ENCODE measurements at places on chromosomes 4 and X.

DNA sequence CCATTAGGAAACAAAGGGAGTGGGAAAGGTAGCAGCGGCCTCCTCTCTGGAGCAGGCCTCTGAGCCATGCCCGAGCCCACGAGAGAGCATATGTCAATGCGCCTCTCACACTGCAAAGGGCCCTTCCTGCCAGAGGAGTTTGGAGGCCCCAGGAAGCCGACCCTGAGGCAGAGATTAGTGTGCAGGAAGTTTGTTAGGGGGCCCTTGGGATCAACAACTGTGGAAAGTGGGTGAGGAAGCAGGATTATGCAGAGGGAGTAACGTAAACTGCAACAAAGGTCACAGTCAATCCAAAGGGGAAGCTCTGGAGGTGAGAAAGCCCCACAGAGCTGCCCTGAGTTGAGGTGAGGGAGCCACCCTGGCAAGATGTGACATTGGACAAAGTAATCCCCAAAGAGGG is 17.4 kb downstream of the RTL5 start:
- DNase-seq, result peak; percentile 31

- no peak for DNase-seq
Observed at GRCh38 chr4:81898862-81899504, 427.3 kb upstream of the RASGEF1B start.

DNA sequence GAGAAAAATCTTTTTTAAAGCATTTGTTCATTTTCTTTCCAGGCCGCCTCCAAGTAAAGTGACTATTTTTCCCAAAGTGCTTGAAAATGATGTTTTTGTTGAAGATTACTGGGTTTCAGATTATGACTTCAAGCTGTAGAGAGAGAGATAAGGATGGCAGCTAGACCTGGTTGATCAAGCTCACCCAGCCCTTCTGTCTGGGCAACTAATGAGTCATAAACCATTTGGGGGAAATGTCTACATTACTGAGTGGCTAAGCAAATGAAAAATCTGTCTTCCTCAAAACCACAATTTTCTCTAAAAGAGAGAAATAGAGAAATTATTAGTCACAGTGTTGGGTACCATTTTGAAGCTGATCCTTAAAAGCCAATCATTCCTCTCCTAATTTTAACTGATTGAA is 355.4 kb upstream of the CPEB2 start:
- DNase-seq, result no peak

GRCh38 chr4:138448169-138448568 is 206.0 kb upstream of the SLC7A11 start:
- DNase-seq, result no peak

- DNase-seq, result no peak
Observed at GRCh38 chr4:173919196-173919595, 364.3 kb downstream of the FBXO8 start.

DNA sequence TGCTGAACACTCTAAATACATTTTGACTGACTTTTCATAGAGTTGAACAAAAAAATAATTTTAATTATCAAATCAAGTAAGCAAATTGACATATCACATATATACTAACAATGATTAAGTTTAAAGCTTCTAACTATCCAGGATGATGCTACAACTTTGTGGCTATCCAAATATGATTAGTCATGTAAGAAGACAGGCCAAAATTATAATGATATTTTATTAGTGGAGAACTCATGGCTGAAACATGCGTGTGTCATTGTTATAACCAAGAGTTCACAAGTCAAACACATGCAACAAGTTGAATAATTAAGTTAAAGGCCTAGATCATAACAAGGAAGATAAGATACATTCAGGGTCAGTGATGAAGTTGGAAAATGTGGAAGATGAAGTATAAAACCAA is 346.8 kb downstream of the FSTL5 start:
- DNase-seq, result no peak

GRCh38 chrX:39212456-39212855 is 411.2 kb downstream of the MID1IP1 start:
- DNase-seq, result no peak

GRCh38 chrX:46485897-46486296 is 59.3 kb downstream of the ZNF674 start:
- DNase-seq, result no peak

GRCh38 chr4:143773998-143774895 is 73.8 kb upstream of the FREM3 start:
- peak; percentile 27 for DNase-seq

DNA sequence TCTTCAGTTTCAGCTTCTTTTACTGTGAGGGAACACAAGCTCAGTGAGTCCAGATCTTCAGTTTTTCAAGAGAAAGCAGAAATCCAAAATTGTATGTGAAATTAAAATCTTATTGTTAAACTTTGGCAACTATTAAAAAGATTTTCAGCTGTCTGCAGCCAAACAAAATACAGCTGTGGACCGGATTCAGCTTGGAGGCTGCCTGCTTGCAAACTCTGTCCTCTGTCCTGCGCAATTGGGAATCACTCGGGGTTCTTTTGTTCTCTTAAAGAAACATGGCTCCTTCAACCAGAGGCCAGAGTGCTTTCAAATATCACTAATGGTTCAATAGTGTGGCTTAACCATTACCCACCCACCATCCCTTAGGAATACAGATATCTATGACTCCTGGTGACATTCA is 201.2 kb downstream of the CHIC2 start:
- no peak for DNase-seq

DNA sequence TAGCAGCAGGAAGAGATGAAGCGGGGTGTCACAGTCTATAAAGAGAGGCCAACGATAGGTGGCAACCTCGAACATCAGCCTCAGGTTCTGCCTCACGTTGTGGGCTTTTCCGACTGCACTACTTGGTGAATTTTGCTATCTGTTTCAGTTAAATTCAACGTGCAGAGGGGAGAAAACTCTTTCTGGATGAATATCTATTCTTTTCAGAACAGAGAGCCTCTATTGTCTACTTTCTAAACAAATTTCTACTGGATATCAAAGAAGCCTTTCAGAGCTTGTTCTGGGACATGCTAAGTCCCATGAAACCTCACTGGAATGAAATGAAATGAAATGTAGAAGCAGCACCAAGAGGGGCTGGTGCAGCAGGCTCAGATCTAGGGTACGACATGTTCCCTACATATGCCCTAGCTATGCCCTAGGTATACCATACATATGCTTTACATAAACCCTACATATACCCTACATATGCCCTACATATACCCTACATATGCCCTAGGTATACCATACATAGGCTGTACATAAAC is 116.5 kb upstream of the TRIM2 start:
- no peak for DNase-seq

- no peak for DNase-seq
Observed at GRCh38 chr4:152534541-152535359, 1.1 kb downstream of the FBXW7 start.

- no peak for DNase-seq
Observed at GRCh38 chr4:20444599-20445337, 193.1 kb downstream of the SLIT2 start.

DNA sequence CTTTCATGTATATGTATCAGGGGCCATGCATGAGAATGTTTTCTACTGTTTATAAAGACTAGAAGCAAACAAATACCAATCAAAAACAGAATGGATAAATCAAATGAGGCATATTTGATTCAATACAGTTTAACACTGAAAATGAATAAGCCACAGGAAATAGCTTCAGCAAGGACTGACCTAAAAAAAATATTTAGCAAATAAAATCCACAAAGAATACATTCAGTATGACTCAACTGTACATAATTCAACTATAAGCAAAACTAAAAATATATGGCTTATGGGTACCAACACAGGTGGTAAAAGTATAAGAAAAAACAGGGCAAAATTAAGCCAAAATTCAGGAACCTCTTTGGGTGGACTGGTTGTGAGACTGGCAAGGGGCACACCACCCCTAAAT is 112.9 kb downstream of the KCNIP4 start:
- DNase-seq, result no peak
